SJSA1 (cell line): ENCODE measurements at places on chromosomes 7 and 10. TPM values are rescaled to one million over a fixed set of nuclear protein-coding genes. Genes with fewer than 3 reads are reported as not detected.

Gene OR2A42
- total RNA-seq: not detected in 2 replicates

Gene ARL3
- 12.1 and 14.3 TPM in 2 replicates for total RNA-seq

Gene TAF6
- total RNA-seq: 20.5 and 35.3 TPM in 2 replicates

Gene MAGI2
- total RNA-seq: 0.78 and 0.82 TPM in 2 replicates

Gene GALNT17
- not detected in 2 replicates for total RNA-seq

Gene CEP41
- 20.4 and 21.6 TPM in 2 replicates for total RNA-seq

Gene SUN3
- 17.0 and 24.4 TPM in 2 replicates for total RNA-seq

Gene HYAL4
- not detected in 2 replicates for total RNA-seq

DNA sequence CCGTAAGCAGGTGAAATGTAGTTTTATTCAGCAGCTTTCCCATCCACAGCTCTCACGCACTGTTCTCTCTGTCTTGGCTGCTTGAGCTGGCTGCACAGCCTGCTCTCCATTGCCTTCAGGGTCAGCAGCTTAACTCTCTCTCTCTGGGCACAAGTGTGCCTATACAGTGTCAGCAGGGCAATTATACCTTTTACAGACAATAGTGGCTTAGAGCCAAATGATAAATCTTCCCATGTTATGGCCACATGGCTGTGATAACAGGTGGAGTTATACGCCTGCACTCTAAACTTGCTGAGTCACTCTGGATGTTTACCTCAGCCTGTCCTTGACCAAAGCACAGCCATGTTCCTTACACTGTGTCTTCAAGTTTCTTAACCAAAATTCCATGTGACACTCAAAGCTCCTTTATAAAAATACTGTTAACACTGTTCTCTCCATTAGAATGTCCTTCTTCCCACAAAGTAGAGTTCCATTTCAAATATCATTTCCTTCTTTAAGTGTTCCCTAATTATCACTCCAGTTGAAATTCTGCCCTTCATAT, 6.1 kb downstream of the RNF133 start:
- H3K27me3 ChIP-seq: no peaks in the 10 kb centered on the region
- no peak overlapping the region for H3K4me3 ChIP-seq

GRCh38 chr7:118057404-118057803, 126.6 kb upstream of the LSM8 start:
- H3K27ac ChIP-seq: no peak overlapping the region
- H3K27me3 ChIP-seq: no peaks in the 10 kb centered on the region
- no peaks in the 10 kb centered on the region for H3K4me1 ChIP-seq
- no peaks in the 10 kb centered on the region for H3K36me3 ChIP-seq

- H3K4me1 ChIP-seq: peaks cover 20% of the 10 kb centered on the region
- H3K36me3 ChIP-seq: no peaks in the 10 kb centered on the region; the same call in 1 of the 2 replicates
- no peaks in the 10 kb centered on the region for H3K27me3 ChIP-seq
- no peak for DNase-seq
Observed at GRCh38 chr10:119301397-119301796, 94.0 kb downstream of the GRK5 start.

DNA sequence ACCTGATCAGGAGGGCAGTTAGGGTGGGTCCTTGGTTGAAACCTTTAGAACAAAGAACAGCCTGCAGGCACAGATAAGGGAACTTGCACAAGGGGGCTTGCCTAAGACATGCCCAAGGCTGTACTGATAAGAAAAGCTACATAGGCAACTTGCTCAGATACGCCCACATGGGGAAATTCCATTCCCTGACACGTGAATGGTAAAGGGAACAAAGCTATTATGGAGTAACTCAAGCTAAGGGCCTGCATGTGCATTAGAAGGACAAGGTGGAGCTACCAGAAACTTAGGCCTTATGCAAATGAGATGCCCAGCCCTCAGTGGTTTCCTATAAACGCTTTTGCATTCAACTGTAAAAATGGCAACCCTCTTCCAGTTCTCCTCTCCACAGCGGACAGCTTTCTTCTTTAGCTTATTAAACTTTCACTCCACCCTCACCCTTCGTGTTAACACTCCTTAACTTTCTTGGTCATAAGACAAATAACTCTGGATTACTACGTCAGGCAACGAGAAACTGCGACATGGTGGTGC, 1192.1 kb upstream of the CELF2 start:
- H3K36me3 ChIP-seq: no peaks in the 10 kb centered on the region
- no peak for DNase-seq
- no peak overlapping the region for H3K27ac ChIP-seq
- no peak overlapping the region for H3K4me3 ChIP-seq
- no peaks in the 10 kb centered on the region for H3K4me1 ChIP-seq

DNA sequence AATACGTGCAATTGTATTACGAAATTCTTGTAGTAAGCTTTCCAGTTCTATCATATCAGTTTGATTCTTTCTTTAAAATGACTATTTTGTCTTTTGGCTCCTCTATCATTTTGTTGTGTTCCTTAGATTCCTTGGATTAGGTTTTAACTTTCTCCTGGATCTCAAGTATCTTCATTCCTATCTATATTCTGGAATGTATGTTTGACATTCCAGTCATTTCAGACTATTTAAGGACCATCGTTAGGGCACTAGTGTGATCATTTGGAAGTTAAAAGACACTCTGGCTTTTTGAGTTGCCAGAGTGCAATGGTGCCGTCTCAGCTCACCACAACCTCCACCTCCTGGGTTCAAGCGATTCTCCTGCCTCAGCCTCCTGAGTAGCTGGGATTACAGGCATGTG, 45.7 kb upstream of the SFTPD start:
- DNase-seq: no peak
- no peaks in the 10 kb centered on the region for H3K36me3 ChIP-seq
- H3K27me3 ChIP-seq: no peaks in the 10 kb centered on the region

DNA sequence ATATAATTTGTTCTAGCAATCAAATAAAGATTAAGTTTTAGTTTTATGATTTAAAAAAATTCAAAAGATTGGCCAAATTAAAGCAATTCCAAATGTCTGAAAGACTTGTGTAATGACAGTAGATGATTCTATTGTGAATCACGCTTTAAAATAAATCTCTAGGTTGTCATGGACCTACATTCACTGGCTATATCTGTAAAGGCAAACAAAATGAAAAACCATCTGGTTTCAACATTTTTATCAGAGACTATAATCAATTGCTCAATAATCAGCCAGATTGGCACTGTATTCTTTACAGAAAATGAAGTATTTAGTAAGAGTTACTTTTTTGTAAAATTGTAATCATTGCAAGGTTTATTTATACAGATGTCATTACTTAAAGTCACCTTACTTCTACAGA, 60.7 kb downstream of the DGKB start:
- no peak overlapping the region for H3K27ac ChIP-seq
- H3K27me3 ChIP-seq: no peaks in the 10 kb centered on the region
- no peak overlapping the region for H3K4me3 ChIP-seq
- no peaks in the 10 kb centered on the region for H3K4me1 ChIP-seq

GRCh38 chr7:139023076-139023475, 12.8 kb downstream of the ZC3HAV1L start:
- H3K4me3 ChIP-seq: no peak overlapping the region
- H3K27ac ChIP-seq: peak overlapping the region; percentile 39; the same call in 1 of the 2 replicates
- DNase-seq: no peak
- H3K27me3 ChIP-seq: no peaks in the 10 kb centered on the region
- peaks cover 51% of the 10 kb centered on the region for H3K36me3 ChIP-seq
- peaks cover 6% of the 10 kb centered on the region for H3K4me1 ChIP-seq

GRCh38 chr10:89144836-89145235, 62.3 kb downstream of the CH25H start:
- H3K4me3 ChIP-seq: no peak overlapping the region
- no peaks in the 10 kb centered on the region for H3K36me3 ChIP-seq
- no peak overlapping the region for H3K27ac ChIP-seq
- H3K4me1 ChIP-seq: no peaks in the 10 kb centered on the region
- H3K27me3 ChIP-seq: no peaks in the 10 kb centered on the region; the same call in 1 of the 2 replicates
- DNase-seq: no peak

DNA sequence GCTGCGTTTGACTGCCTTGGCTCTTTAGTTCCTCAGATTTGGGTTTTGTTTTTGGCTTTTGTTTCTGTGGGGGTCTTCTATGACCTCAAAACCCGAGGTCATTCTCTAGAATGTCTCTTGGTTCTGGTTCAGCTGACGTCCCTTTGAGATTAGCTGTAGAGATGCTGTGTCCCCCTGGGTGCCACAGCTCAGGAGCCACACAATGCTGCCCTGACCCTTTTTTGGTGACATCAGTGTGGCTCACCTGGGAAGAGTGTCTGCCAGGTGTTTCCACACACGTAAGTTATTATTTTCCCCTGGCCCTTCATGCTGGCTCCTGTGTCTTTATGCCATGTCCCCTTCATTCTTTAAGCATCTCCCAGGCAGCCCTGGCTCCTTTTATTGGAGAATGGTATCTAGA, 89.8 kb upstream of the DDC start:
- no peak for DNase-seq
- H3K27ac ChIP-seq: no peak overlapping the region
- H3K36me3 ChIP-seq: no peaks in the 10 kb centered on the region
- H3K4me3 ChIP-seq: no peak overlapping the region
- no peaks in the 10 kb centered on the region for H3K27me3 ChIP-seq
- H3K4me1 ChIP-seq: no peaks in the 10 kb centered on the region

GRCh38 chr7:97006055-97006815, 882 bp downstream of the DLX6 start:
- peak overlapping the region; percentile 76 for H3K4me3 ChIP-seq
- peak; percentile 83 for DNase-seq
- peak overlapping the region; percentile 93 for H3K27ac ChIP-seq
- no peaks in the 10 kb centered on the region for H3K27me3 ChIP-seq

DNA sequence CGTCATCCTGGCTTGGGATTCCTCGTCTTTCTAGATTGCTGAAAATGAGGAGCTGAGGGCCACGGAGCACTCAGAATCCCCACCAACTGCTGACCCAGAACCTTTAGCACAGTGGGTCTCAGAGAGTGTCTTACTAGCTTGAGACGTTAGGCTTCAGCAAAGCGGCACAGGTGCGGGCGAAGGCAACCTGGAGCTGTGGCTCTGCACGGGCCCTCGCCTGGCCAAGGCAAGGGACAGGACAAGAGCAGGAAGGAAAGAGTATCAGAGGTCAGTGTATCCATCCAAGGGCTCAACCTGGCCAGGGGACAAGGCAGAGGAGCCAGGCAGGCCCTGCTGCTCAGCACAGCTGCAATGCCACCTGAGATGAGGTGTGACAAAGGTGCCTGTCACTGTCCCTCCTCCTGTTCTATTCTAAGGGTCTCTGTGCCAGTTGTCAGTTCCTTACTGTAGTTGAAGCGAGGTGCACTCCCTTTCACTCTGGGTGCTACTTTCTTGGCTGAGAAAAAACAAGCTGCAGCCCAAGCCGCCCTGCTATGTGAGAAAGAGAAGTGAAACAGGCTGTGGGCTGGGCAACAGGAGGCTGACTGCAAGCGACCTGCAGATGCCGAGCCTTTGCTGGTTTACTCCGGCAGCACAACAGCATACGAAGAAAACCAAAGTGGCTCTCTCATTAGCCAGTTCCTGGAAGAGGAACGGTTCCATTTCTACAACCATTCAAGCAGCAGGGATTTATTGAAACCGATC, 33.3 kb upstream of the KDM7A start:
- DNase-seq: no peak
- no peaks in the 10 kb centered on the region for H3K36me3 ChIP-seq
- H3K4me3 ChIP-seq: no peak overlapping the region
- no peak overlapping the region for H3K27ac ChIP-seq
- H3K27me3 ChIP-seq: no peaks in the 10 kb centered on the region

DNA sequence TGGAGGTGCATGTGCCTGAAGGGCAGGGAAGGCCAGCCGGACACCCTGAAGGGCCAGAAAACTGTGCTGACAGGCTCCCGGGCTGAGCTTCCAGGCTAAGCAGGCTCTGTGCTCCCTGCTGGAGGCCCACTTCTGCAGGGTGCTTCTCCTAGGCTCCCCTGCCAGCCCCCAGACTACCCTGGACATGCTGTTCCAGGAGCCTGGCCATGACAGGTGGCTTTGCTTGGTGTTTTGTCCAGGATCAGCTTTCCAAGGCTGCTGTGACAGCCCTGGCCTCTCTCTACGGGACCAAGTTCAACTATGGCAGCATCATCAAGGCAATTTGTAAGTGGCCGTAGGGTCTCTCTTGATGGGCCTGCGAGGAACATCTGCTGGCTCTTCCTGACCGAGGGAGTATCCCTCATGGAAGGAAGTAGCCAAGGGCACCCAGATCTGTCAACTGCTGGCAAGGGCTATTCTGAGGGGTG, 5.3 kb downstream of the CPA1 start:
- H3K36me3 ChIP-seq: no peaks in the 10 kb centered on the region
- H3K27me3 ChIP-seq: no peaks in the 10 kb centered on the region
- no peak for DNase-seq
- H3K4me3 ChIP-seq: no peak overlapping the region
- H3K27ac ChIP-seq: no peak overlapping the region

DNA sequence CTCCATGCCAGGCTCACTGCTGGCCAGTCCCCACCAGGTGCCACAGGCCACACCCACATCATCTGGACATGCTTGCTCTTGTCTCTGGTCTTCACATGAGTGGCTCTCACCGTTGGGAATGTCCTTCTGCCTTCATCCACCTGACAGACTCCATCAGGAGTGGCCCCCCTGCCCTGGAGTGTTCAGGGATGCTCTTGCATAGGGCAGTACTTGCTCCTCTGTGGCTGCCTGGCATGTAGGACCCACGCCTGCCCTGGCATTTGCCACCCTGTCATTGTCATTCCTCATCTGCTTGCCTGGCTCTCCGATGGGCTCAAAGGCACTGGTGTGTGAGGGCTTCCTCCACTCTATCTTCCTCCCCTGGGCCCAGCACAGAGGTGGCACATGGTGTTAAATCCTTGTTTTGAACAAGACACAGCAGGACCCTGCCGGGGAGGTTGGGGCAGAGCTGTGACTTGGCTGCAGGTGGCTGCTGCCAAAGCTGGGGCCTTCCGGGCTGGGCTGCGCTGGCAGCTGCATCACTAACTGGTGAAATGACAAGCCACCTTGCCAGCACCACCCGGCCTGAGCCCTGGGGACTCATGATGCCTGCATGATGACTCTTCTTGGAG, 1.8 kb downstream of the SH2D4B start:
- no peak overlapping the region for H3K27ac ChIP-seq
- peaks cover 15% of the 10 kb centered on the region for H3K4me1 ChIP-seq
- H3K27me3 ChIP-seq: no peaks in the 10 kb centered on the region

GRCh38 chr10:1190052-1190395, 133.8 kb downstream of the WDR37 start:
- H3K27me3 ChIP-seq: peaks cover 50% of the 10 kb centered on the region
- no peak overlapping the region for H3K4me3 ChIP-seq
- H3K27ac ChIP-seq: no peak overlapping the region
- H3K36me3 ChIP-seq: no peaks in the 10 kb centered on the region
- DNase-seq: no peak

DNA sequence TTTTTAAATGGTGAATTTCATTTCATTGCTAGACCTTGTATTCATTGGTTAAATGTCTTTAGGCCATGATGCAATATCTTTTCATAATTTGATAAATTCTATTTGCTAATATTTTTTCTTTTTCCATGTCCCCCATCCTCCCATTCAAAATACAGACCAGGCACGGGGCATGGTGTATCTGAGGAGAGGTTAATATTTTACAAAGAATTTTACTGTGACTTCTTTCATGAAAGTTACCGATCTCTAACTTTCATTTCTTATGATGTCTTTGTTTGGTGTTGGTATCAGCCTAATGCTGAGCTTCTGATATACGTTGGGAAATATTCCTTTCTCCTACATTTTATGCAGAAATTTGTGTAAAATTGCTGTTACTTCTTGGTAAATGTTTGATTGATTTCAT, 216.7 kb upstream of the IGFBP3 start:
- no peak overlapping the region for H3K4me3 ChIP-seq
- DNase-seq: no peak
- no peaks in the 10 kb centered on the region for H3K27me3 ChIP-seq
- H3K36me3 ChIP-seq: no peaks in the 10 kb centered on the region

- no peak for DNase-seq
- H3K27me3 ChIP-seq: no peaks in the 10 kb centered on the region
- no peaks in the 10 kb centered on the region for H3K36me3 ChIP-seq
- H3K4me3 ChIP-seq: no peak overlapping the region
- H3K4me1 ChIP-seq: peaks cover 50% of the 10 kb centered on the region
Observed at GRCh38 chr10:67818323-67818722, 19.7 kb downstream of the DNAJC12 start.

- no peaks in the 10 kb centered on the region; the same call in 1 of the 2 replicates for H3K36me3 ChIP-seq
- H3K4me1 ChIP-seq: no peaks in the 10 kb centered on the region
- H3K27ac ChIP-seq: no peak overlapping the region
- no peaks in the 10 kb centered on the region for H3K27me3 ChIP-seq
Observed at GRCh38 chr10:35501923-35502322, 103.2 kb upstream of the GJD4 start.
